ENCODE measurements at places on chromosomes 5 and 9.

GRCh38 chr9:121700165-121700831, 48.9 kb downstream of the DAB2IP start:
- no peak for DNase-seq

DNA sequence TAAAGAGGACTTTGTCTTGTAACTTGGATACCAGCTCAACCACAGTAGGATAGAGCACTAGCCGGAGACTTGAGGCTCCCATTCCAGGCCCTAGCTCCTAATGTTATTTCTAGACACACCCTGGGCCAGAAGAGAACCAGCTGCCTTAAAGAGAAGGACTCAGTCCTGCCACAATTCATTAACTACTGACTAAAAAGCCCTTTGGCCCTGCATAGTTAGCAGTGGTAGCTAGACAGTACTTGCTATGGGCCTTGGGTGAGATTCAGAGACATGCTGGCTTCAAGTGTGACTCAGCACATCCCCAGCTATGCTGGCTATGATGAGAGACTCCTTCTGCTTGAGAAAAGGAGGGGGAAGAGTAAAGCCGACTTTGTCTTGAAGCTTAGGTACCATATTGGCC, 47.3 kb downstream of the TMEM167A start:
- no peak for DNase-seq

GRCh38 chr5:19608444-19609002, 379.5 kb downstream of the CDH18 start:
- peak; percentile 24 for DNase-seq

- no peak for DNase-seq
These were observed at the start of gene PCDHGA12 for GRCh38 chr5:141430332-141431113. Gene PCDHGA12 (plus strand): TSS chr5:141430507. CDS start chr5:141430760, 253 bp downstream.

- no peak for DNase-seq
These were observed 280.3 kb downstream of the DRD1 start for GRCh38 chr5:175163586-175164275.
